Amygdala (tissue), 56 donors: ENCODE measurements at places on chromosomes 2 and 18.
A peak's percentile ranks its signal among the peaks of the same experiment; 100 is the strongest.

GRCh38 chr2:176947754-176948153 lies 264.8 kb upstream of the HNRNPA3 start:
- DNase-seq: no peak

- DNase-seq: no peak
Measured at GRCh38 chr2:37615804-37616676, 55.4 kb downstream of the CDC42EP3 start.

DNA sequence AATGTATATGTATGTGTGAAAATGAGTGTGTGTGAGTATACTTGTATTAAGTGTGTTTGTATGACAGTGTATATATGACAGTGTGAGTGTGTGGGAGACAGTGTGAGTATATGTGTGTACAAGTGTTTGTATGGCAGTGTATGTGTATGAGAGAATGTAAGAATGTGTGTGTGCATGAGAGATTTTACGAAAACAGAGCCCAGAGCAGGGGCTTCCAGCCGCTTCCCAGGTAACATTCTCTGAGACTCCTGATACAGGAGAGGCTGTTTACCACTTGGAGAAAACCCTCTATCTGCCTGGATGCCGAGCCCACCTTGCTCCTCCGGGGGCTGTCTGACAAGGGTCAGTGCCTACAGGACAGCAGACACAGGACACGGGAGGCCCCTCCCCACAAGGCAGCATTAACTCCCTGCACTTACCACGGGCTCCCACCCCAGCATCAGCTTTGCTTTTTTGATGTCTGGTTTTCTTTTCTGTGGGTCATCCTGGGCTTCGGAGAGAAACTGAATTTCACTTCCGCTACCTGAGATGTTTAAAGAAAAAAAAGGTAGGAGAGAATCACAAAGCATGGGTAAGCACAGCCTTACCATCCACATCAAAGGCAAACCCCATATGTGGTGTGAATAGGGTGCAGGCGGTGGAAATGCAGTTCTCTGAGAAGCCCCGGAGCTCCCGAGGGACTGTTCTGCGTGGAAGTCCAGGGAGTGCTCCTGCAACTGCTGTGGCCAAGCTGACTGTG lies 97.6 kb downstream of the UXS1 start:
- DNase-seq: no peak

GRCh38 chr18:74790451-74790850 lies 192.8 kb downstream of the ZNF407 start:
- DNase-seq: no peak

- no peak for DNase-seq
Measured at GRCh38 chr2:172985139-172985892, 90.3 kb upstream of the MAP3K20 start.

DNA sequence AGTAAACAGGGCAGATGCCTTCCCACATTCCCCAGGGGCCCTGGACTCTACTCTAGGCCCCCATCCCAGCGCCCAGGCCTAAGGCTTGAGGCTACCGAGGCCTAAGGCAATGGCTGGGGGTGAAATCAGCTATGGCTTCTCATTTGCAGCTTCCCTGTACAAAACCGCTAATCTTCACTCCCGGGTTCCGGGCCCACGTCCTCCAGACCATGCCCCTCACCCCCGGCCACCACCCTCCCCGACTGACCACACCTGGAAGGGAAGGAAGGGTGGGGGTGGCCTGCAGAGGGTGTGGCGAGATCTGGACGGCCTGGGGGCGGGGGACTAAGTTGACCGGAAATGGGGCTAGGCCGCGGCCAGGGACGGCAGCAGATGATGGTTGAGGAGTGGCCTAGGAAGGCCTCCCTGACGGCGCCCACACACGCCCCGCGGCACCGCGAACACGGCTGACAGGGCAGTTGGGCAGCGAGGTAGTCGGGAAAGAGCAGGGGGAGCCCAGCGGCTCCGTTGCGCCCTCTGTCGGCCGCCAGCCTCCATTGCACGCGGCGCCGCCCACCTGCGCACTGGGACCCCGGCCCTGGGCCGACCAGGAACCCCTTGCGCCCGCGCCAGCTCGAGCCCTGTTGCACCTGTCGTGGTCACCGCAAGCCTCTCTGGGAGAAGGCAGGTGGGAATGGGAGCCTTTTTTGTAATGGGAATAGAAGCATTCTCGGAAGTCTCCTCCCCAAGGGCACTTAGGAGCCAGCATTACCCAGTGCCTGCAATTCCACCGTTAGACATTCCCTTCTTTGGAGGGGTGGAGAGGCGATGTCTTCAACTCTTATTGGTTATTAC lies 117.1 kb upstream of the STPG4 start:
- DNase-seq: peak; percentile 46

DNA sequence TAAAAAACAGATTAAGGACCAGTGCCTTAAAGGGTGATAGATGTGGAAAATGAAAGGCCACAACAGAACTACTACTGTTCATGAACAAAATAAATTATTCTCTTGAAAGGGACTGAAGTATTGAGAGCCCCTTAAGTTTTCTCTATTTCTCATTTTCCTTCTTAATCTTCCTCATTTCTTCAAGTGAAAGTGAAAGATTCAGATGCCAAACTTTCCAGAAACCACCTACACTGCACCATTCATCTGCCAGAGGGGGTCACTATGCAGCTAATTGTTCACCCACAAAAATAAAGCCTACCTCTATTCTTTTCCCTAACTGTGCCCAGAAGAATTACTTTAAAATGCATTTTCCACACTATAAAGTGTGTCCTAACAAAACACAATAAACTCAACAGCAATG lies 140.1 kb downstream of the NR4A2 start:
- no peak for DNase-seq

DNA sequence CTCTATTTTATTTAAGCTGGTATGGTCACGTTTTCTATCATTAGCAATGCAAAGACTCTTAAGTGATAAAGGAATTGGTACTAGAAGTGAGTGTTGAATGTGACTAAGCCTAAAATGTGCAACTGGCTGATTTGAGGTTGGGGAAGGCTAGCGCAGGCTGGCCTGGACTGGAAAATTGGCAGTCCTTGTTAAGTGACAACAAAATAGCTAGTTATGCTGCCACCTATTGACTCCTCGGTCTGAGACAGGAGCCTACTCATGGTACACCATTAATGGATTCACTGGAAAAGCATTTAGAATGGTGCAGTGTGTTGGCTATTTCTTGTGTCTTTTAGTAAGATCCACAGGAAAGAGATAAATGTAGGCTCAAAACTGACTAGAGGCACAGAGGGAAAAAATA lies 5.7 kb upstream of the WIPF1 start:
- peak; percentile 37 for DNase-seq

GRCh38 chr2:139773720-139774277 lies 993.6 kb upstream of the NXPH2 start:
- DNase-seq: no peak

DNA sequence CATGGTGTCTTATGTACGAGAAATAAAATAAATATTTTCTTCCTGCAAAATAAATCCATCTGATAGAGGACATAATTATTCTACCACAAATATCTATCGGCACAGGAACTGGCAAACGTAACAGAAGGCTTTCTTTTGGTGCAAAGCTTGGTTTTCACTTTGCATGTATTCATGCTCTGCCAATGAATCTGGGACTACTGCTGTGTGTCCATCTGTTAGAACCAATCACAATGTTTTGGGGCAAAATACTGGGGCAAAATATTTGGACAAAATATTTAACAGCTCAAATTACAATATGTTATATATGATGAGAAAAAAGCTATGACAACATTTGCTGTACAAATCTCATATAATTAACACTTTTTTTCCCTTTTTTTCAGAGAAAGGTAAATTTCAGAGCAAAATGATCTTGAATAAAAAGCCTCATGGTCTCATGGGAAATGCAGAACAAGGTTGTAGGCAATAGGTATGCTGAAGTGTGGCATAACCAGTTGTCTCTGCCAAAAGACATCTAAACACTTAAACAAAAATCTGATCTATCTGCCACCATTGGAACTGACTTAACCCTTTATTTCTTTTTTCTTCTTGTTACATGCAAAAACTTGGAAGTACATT lies 923.2 kb downstream of the CPS1 start:
- no peak for DNase-seq

GRCh38 chr18:44638034-44638540 lies 42.6 kb upstream of the SETBP1 start:
- DNase-seq: no peak
